ENCODE measurements at places on chromosomes 2 and 18.
A peak's percentile ranks its signal among the peaks of the same experiment; 100 is the strongest.

DNA sequence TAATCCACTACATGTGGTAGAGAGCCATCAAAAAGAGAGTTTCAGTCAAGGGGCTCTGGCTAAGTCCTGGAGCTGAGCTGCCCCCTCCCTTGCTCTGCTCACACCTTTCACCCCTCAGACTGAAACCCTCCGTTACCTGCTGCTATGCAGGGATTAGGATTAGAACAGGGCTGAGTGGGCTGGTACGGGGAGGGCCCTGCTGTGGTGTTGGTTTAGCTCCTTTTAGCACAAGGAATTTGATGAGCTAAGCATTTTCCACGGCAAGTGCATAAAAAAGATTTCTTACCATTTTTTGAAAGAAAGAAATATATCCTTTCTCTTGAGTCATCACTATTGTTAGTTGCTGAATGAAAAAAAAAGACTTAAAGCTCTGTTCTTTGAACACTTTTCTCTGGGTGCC is 46.3 kb downstream of the TCF7L1 start:
- no peak for DNase-seq

DNA sequence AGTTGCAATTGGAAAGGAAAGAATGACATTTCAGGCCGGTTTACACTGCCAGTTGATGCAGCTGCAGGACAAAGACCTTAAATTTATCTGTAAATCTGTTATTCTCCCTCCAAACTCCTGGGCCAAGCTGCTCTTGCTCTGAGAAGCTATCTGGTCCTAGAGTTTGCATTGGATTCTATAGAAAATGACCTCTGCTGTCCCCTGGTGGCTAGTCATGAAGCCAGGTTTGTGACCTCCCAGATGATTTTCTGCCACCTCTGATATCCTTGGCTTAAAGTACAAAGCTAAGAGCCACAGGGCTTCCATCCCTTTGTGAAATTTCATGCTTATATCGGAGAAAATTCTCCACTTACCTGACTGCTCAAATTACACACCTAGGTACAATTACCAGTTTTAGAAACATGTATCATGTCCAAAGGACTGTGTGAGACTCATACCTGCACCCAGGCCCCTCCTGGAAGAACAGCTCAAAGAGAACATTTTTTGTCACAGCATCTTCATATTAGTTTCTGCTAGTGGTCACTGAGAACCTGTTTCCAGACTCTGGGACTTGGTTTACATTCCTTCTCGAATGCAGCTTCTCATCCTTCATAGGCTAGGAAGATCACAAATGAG is 28.9 kb upstream of the IER3IP1 start:
- no peak for DNase-seq

GRCh38 chr2:47771211-47771610 is 11.7 kb upstream of the MSH6 start:
- DNase-seq: no peak

DNA sequence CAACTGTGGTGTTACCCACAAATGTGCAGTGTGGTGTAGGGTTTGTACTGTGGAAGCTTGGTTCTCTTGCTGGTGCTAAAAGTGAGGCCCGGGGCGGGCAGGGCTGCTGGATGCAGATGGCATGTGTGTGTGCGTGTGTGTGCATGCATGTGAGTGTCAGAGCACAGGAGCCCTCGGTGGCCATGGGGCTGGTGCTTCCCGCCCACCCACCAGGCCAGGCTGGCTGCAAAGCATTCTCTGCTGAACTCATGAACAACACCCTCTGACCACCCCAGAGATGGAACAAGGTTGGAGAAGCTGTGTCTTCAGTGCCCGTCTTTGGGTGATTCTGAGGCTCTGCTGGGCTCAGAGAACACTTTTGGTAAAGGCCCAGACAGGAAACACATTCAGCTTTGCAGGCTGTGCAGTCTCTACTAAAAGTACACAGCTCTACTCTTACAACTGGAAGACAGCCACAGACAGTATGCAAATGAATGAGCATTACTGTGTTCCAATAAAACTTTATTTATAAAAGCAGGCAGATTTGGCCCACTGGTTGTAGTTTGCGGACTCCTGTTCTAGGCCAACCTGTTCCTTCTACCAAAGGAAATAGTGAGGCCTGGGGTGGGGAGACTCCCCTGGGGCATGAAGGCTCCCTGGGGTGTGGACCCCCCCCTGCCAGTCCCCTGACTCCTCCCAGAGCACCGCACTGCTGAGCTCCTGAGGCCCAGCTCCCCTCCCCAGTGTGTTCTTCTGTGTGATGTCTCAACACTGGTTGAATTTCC is 225.3 kb upstream of the HDAC4 start:
- no peak for DNase-seq

DNA sequence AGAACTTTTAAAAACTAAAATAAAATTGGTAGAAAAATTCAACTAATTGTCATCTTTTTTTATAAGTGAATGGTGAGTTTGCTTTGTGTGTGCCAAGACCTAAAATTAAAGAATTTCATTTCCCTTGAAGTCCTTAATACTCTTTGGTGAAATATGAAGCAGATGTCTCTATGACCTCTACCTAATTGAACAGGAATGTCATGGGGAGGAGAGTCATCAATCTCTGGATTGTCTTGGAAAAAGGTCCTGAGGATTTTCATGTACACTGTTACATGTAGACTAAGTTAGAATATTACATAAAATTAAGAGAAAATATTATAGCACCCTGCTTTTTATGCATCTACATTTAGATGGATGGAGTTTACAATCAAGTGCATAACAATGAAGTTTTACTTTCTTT is 177.9 kb upstream of the LRP1B start:
- DNase-seq: no peak

DNA sequence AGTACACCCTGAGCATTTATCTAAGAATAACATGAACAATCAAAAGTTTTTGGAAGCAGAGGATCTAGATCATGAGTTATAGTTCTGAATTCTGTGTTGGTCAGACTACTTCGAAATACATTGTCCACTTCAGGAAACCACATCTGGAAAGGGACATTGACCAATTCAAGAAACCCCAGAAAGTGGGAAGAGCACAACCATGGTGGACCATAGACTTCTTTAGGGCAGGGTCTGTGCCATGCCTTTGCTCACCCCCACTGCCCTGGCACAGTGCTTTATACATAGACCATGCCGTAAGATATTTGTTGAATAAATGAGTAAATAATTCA is 44.3 kb upstream of the CYP1B1 start:
- DNase-seq: no peak

DNA sequence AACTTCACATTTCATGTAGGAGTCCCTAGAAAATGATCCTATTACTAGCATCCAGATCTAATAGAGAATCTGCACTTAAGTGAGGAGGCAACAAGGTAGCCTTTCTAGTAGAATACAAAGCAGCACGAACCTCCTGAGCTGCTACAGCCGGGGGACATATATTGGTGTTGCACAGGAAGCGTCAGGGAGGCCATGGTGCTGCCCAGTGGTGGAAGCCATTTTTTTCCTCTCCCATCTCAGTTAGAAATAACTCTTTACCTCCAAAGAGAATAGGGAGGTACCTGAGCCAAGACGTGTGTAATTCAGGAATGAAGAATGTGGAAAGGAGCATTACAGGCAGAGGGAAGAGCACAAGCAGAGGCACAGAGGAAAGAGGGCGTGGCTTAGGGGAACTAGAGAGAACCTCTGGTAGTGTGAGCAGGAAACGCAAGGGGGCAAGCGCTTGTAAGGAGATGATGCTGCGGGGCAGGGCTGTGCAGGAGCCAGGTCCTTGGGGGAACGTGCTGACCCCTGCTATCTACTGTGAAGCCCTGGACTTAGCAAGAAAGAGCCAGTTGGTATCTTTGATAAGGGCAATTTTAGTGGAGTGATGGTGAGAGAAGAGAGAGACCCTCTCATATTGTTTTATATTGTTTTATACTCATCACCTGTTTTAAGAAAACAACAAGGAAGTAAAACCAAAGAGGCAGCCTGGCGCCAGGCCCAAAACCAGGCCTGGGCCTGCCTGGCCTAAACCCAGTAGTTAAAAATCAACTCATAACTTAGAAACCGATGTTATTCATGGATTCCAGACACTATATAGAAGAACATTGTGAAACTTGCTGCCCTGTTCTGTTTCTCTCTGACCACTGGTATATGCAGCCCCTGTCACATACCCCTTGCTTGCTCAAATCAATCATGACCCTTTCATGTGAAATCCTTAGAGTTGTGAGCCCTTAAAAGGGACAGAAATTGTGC is 50.0 kb upstream of the TTC39C start:
- DNase-seq: no peak

GRCh38 chr2:102103992-102104871 is 38.3 kb upstream of the IL1R1 start:
- DNase-seq: peak; percentile 22

DNA sequence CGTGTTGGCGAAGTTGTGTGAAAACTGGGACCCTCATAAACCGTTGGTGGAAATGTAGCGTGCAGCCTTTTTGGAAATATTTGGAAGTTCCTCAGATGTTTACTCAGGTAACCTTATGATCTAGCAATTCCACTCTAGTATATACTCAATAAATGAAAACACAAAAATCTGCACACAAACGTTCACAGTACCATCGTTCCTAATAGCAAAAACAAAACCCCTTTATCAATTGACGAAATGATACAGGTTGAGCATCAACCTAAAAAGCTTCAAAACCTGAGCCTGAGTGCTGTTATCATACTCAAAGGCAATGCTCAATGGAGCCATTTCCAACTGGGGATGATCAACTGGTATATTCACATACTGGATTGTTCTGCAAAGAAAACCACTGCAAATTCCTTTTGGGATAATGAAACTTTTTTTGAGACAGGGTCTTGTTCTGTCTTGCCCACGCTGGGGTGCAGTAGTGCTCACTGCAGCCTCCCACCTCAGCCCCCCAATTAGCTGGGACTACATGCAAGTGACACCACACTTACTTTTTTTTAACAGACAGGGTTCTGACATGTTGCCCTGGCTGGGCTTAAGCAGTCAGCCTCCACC is 777 bp upstream of the C18orf32 start:
- DNase-seq: no peak

- DNase-seq: no peak
Observed at GRCh38 chr18:69674292-69674877, 273.3 kb downstream of the CD226 start.

DNA sequence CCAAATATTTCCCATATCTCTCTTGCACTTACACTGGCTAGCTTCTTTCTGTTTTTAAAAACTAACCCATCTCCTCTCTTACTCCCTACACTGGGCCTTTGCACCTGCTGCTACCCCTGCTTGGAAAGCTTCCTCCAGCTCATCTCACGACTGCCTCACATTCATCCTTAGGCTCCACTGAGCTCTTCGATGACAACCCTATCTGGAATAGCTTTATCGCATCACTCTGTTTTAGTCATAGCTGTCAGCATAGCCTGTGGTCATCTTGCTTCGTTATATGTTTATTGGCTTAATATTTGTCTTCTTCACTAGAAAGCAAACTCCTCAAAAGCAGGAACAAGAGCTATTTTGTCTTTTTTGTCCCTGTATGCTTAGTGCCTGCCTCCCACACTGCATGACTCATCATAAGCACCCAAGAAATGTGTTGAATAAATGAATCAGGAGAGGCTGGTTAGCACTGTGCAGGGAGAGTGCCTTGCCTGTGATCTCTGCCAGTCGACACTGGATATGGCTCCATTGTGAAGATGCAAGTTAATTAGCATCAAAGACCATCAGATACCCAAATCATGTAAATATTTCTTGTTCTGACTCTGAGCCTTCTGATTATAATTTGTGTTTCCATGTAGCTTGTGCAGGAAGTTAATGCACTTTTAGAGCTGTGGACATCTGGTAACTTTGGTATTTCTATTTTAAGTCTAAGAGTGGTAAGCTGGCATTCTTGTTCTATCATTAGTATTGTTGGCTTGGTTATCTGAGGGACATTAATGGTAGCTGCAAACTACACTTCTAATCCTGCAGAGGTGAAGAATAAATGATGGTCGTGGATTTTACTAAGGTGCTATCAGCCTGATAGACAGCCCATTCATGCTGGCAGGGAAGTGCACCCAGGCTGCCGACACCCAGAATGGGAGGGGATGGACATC is 10.3 kb upstream of the DYTN start:
- no peak for DNase-seq

GRCh38 chr2:128345436-128346165 is 26.9 kb upstream of the HS6ST1 start:
- DNase-seq: no peak

DNA sequence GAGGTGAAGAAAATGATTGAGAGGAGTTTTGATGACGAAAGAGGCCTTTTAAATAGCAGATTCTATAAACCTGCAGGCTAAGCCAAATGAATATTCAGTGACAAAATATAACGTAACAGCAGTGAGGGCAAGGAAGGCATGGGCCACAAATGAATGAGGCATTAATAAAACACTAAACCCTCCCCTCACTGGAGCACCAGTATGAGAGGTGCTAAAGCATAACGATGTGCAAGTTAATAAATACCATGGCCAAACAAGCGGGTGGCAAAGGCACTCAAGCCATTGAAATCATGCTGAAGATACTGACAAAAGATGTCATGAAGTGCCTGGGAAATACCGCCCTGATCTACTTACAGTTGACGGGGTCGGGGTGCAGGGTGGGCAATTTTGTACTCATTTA is 30.2 kb upstream of the LONRF2 start:
- DNase-seq: no peak

DNA sequence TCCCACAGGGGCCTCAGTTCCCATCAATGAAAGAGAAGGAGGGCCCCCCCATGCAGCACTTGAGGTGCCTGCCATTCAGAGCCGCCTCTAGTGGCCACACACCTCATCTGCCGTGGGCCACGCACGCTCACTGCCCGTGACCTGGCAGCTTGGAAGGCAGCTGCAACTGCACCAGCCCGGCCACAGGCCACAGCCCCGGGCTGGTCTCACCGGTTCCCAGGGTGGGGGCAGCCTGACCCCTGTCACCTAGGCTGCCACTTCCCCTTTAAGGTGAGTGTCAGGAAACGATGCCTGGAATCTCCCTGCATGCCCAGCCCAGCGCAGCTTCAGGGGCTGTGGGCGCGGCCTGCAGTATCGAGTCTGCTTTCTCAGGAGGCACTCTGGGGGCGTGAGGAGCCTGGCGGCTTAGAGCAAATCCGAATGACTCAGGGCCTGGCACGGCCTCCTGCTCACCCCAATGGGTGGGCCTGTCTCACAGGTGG is 2.6 kb downstream of the MAB21L4 start:
- no peak for DNase-seq

DNA sequence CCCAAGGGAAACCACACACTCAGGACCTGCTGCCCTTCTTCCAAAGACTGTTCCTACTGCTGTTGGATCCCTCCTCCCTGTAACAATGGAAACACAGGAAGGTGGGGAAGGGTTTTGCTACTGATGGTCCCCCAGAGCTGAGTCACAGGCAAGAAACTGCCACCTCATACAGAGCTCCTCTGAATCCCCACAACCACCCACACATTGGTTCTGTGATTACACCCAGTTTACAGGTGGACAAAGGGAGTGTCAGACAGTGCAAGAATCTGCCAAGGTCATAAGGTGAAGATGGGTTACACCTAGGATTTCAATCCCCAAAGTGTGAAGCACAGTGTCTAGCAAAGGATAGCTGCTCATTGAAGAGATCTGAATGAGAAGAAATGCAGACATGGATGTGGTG is 141.7 kb upstream of the LMAN1 start:
- DNase-seq: no peak

All from KG1 (cell line).